ENCODE measurements at places on chromosomes 4 and X.

DNA sequence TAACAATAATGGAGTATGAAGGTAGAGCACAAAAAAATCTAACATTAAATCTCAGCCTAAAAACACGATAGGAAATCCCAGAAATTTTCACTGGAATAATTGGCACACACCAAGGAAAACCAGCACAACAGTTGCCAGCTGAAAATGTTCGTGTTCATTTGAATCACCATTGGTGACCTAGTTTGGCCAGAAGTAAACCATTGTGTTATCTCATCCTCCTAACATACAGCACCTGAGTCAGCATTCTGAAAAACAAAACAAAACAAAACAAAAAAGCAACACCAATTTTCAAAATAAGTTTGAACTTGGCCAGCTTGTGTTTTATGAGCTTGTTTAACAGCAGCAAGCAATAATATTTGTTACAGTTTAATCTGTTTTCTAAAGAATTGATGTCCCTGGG lies 41.1 kb downstream of the UCHL1 start:
- no peak for DNase-seq
- no peaks in the 10 kb centered on the region for H3K27me3 ChIP-seq
- H3K27ac ChIP-seq, result no peak overlapping the region
- H3K36me3 ChIP-seq, result no peaks in the 10 kb centered on the region
- H3K4me3 ChIP-seq, result no peak overlapping the region

DNA sequence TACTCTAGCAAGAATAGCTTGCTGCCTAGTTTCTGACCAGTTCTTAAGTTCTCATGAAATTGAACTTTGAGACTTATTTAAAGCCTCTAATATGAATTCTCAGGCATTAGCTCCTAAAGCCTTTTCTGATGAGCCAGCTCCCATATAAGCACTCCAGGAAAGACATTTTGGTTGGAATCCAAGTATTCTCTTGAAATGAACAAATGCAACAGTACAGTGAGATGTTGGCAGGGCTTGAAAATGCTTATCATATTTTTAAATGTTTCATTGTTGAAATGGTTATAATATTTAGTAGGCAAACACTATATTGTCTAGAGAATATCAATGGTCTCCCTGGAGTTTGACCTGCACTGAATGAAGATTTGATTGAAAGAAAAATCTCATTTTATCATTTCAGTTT lies 240.3 kb downstream of the ANK2 start:
- H3K27me3 ChIP-seq, result no peaks in the 10 kb centered on the region
- H3K4me3 ChIP-seq, result no peak overlapping the region
- H3K36me3 ChIP-seq, result no peaks in the 10 kb centered on the region
- no peak overlapping the region for H3K27ac ChIP-seq
- H3K4me1 ChIP-seq, result no peaks in the 10 kb centered on the region

- H3K4me1 ChIP-seq, result peaks cover 12% of the 10 kb centered on the region
- DNase-seq, result no peak
- no peak overlapping the region for H3K27ac ChIP-seq
- no peaks in the 10 kb centered on the region for H3K36me3 ChIP-seq
- no peak overlapping the region for H3K4me3 ChIP-seq
- no peaks in the 10 kb centered on the region for H3K27me3 ChIP-seq
Measured at GRCh38 chrX:56762707-56763555, 33.9 kb downstream of the NBDY start.

GRCh38 chr4:1347410-1347864 lies 429 bp downstream of the UVSSA start:
- H3K4me1 ChIP-seq, result peaks cover 42% of the 10 kb centered on the region
- H3K27me3 ChIP-seq, result no peaks in the 10 kb centered on the region
- peak; percentile 89 for DNase-seq
- H3K27ac ChIP-seq, result peak overlapping the region; percentile 100
- H3K4me3 ChIP-seq, result peak overlapping the region; percentile 77

- no peak overlapping the region for H3K4me3 ChIP-seq
- DNase-seq, result no peak
- H3K27me3 ChIP-seq, result no peaks in the 10 kb centered on the region
- peaks cover 3% of the 10 kb centered on the region for H3K4me1 ChIP-seq
Measured at GRCh38 chr4:152478461-152479237, 57.2 kb downstream of the FBXW7 start.

DNA sequence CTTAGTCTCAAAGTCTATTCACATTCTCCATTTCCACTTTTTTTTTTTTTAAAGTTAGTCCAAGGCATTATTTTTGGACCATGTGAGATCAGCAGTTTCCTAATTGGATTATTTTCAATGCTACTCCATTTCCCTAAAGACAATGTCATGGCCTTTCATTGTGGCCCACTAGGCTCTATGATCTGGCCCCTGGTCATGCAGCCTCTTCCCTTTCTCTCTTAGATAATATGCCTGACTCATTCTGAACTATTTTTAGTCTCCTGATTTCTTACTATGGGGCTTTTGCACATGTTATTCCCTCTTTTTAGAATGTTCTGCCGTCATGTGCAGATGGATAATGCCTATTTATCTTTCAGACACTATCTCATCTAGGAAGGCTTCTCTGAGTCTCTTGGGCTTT lies 157.3 kb downstream of the TMA16 start:
- H3K27me3 ChIP-seq, result no peaks in the 10 kb centered on the region
- no peak overlapping the region for H3K4me3 ChIP-seq
- H3K4me1 ChIP-seq, result no peaks in the 10 kb centered on the region
- no peak overlapping the region for H3K27ac ChIP-seq
- no peak for DNase-seq

DNA sequence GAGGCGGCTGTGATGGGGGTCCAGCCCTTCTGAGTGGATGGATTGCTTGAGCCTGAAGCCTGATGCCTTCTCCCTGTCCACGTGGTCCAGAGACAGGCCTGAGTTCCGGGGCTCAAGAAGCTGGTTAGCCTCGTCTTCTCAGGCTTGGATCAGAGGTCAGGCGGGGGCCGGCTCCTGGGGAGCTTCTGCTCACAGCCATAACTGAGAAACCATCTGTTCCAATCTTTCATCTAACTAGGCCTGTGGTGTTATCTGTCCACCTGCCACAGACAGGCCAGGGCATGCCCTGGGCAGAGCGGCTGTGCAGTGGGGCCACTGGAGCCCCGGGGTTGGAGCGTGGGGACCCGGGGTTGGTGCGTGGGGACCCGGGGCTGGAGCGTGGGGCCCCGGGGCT lies 63.1 kb downstream of the SORCS2 start:
- H3K36me3 ChIP-seq, result no peaks in the 10 kb centered on the region
- no peak overlapping the region for H3K27ac ChIP-seq
- H3K4me3 ChIP-seq, result no peak overlapping the region
- H3K27me3 ChIP-seq, result no peaks in the 10 kb centered on the region
- no peak for DNase-seq

GRCh38 chr4:56690393-56690792 lies 9.3 kb upstream of the HOPX start:
- peaks cover 6% of the 10 kb centered on the region for H3K4me1 ChIP-seq
- H3K36me3 ChIP-seq, result no peaks in the 10 kb centered on the region
- no peak overlapping the region for H3K4me3 ChIP-seq
- DNase-seq, result no peak
- H3K27me3 ChIP-seq, result no peaks in the 10 kb centered on the region

- no peaks in the 10 kb centered on the region for H3K27me3 ChIP-seq
- H3K27ac ChIP-seq, result no peak overlapping the region
- H3K4me3 ChIP-seq, result no peak overlapping the region
- no peak for DNase-seq
Measured at GRCh38 chrX:34658326-34658725, 1.2 kb upstream of the TMEM47 start.

GRCh38 chr4:115152081-115152480 lies 38.7 kb upstream of the NDST4 start:
- no peak overlapping the region for H3K4me3 ChIP-seq
- H3K27ac ChIP-seq, result no peak overlapping the region
- no peaks in the 10 kb centered on the region for H3K27me3 ChIP-seq
- no peak for DNase-seq
- H3K4me1 ChIP-seq, result no peaks in the 10 kb centered on the region
- H3K36me3 ChIP-seq, result no peaks in the 10 kb centered on the region

DNA sequence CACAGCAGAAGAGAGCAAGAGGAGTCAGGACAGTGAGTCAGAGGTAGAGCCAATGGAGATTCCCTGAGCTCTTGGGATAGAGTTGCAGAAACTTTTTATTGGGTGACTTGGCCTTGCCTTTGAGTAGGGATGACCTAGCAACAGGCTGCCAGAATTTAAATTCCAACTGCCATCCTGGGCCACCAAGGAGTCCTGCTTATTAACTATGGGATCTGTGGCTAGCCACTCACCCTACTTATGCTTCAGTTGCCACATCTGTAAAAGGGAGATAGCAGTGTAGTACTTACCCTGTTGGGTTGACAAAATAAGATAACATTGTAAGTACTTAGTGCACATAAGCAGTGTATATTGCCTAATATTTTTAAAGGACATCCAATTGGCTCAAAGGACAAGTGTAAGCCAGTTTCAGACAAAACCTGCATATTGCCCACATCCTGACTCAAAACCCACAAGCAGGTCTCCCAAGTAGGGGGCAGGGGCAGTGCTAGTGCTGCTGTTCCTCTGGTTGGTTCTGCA lies 43.5 kb upstream of the TMEM164 start:
- H3K27ac ChIP-seq, result no peak overlapping the region
- no peak overlapping the region for H3K4me3 ChIP-seq
- no peaks in the 10 kb centered on the region for H3K36me3 ChIP-seq
- no peak for DNase-seq
- H3K4me1 ChIP-seq, result no peaks in the 10 kb centered on the region
